ENCODE measurements at places on chromosomes 1 and 21.

- DNase-seq = no peak
These were observed 9.0 kb upstream of the SH3GLB1 start for GRCh38 chr1:86695400-86695799.

DNA sequence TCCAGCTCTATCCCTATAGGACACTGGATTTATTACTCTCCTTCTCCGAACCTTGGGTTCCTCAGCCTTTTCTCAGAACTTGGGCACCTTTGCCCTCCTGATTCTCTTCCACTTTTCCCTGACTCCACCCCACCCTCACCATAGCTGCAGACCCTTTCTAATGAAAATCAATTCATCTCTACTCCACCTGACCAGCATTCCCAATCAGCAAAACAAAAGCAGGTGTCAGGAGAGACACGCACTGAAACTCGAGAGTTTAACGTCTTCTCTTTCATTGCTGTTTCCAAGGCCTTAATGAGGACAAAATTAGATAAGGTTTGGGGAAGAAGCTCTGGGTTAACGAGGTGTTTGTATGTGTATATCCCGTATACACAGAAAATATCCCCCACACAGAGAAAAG is 208.8 kb downstream of the PLPP3 start:
- DNase-seq = no peak

- DNase-seq = no peak
These were observed 9.3 kb upstream of the ANGPTL3 start for GRCh38 chr1:62588000-62588399.

GRCh38 chr1:239058190-239058589 is 328.2 kb upstream of the CHRM3 start:
- DNase-seq = no peak

- no peak for DNase-seq
These were observed 63.9 kb downstream of the CD247 start for GRCh38 chr1:167454304-167454893.

- no peak for DNase-seq
These were observed 144.5 kb upstream of the TMEM51 start for GRCh38 chr1:15008783-15009729.

GRCh38 chr1:204255966-204256365 is 42.2 kb upstream of the GOLT1A start:
- DNase-seq = no peak

Data from activated naive CD8-positive, alpha-beta T cell treated with anti-CD3 and anti-CD28 coated beads for 36 hours (primary cell).